ENCODE measurements at places on chromosomes 5 and 9. TPM values are rescaled to one million over a fixed set of nuclear protein-coding genes. Genes with fewer than 3 reads are reported as not detected.

DNA sequence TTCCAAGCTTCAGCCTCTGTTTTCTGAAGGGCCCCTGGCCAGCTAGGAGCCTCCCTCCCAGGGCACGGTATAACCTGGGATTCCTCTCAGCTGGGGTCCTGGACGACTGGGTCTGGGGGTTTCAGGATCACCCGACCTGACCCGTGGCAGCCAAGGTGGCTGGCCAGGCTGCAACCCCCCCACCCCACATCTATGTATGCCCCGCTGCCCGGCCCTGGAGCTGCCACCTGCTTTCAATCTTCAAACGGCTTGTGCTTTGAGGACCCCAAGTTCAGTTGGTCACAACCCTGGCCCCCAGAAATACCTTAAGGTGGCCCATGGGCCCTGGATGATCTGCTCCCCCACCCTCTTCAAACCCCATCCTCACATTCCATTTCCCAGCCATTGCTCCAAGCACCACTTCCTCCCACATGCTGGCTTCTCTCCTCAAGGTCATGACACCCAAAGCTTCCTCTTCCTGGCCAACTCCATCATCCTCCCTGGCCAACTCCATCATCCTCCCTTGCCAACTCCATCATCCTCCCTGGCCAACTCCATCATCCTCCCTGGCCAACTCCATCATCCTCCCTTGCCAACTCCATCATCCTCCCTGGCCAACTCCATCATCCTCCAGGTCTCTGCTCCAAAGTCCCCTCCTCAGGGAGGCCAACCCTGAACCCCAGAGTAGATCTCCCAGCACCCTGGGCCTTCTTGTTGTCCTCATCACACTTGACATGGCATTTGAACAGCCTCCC, 17.2 kb upstream of the TTLL11 start:
- no peak for DNase-seq

DNA sequence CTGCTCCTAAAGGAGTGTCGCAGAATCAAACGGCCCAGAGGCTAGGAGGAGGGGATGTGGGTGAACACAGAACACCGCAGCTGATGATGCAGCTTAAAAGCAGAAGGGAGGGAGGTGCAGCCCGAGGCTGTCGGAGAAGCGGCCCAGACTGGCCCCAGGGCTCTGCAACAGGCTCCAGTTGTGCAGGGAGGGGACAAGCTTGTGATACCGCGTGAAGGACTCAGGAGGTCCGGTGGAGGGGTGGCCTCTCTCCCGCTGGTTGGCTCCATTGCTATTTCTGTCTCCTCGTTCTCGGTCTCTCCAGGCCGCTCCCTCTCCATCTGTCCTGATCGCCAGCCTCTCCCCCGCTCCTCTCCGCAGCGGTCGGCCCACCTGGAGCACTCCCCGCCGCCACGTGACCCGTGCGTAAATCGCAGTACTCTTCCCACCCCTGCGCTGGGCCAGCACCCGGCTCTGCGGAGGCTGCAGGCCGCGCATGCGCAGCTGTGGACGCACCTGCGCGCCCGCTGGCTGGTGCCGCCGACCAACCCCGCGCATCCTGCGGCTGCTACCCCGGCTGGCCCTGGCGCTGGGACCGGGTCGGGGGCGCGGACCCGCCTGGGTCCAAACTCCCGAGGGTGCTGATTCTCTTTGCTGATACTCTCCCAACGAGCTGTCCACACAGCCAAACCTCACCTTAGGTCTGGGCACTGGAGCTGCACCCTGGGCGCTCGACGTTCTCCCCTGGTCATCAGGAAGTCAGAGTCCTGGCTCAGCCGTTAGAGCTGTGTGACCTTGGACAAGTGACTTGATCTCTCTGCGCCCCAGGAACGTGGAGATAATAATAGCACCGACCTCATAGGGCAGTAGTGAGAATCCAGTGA, 3.7 kb upstream of the STXBP1 start:
- peak; percentile 88 for DNase-seq

GFI1B gene
- total RNA-seq = 0.25 TPM

- no peak for DNase-seq
Observed at GRCh38 chr5:105751908-105752307, 1918.8 kb downstream of the EFNA5 start.

DNA sequence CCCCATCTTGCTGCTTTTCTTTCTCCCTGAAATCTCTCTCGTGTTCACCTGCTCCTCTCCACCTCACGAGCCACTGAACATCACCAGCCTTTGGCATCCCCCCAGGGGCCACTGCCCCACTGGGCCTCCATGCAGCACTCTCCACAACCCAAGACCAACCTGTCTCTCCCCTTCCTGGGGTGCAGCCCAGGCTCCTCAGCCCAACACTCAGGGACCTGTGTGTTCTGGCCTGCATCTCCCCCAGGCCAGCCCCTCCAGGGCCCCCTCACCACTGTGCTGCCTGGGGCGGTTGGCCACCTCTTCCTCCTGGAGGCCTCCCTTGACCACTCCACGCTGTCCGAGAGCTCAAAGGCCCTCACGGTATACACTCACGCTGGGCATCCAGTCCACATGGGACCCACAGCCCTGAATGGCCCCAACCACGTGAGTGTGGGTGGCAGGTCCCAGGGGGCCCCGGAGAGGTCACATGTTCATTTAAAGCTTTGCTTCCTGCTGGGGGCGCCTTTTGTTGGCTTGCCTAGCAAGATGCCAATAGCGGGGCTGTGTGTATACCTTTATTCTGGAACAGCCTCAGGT, 453 bp upstream of the DOK3 start:
- no peak for DNase-seq

DNA sequence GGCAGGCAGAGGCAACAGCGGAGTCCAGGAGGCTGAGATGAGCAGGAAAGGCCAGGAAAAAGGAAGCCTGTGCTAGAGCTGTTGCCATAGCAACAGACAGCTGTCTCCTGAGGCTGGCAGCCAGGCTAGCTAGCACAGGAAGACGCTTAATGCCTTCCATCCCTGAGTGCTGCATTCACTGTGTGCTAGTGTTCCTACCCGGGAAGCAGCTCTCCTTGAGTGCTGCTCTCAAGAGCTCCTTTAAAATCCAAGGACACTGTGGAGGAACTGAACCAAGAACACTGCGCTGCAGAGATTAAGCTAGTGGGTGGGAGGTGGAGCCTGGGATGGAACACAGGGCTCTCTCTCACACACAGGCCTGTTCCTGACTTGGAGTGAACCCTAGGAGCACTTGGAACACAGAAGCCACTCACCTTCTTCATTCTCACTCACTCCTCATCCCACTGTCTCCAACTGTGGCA, 53.5 kb upstream of the IL7R start:
- peak; percentile 40 for DNase-seq

ZFP37 gene
- total RNA-seq = 0.82 TPM

- DNase-seq = no peak
Observed at GRCh38 chr9:36078051-36078450, 41.3 kb downstream of the RECK start.

- no peak for DNase-seq
Observed at GRCh38 chr5:171270136-171270535, 38.9 kb upstream of the TLX3 start.

FGF1 gene
- total RNA-seq = 43.6 TPM

CTXN3 gene
- not detected for total RNA-seq

- DNase-seq = no peak
Observed at GRCh38 chr9:118595719-118596305, 773.4 kb downstream of the BRINP1 start.

DNA sequence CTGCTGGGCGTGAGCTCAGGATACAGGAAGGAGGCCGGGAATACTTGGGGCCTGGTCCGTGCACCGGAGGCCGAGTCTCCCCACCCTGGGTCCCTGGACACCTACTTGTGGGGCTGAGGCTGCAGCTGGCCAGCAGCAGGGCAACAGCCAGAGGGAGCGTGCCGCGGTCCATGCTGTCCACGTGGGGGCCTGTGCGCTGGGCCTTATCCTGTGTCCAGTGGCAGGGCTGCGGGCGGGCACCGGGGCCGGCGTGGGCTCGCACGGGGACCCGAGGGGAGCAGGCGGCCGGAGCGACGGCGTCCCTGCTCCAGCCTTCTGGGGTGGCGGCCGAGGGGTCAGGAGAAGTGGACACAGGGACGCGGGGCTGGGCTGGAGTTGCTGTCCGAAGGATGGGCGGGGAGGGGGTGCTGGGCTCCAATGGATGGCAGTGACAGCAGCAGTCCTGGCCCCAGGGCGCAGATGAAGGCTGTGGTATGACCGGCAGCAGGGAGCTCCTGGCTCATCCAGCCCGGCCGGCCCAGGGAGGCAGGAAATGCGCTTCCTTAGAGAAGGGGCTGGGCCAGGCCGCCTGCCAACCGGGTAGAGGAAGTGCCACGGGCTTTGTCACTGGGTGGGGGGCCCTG, at the start of gene ENG:
ENG (minus strand) TSS at position 475 of the 623 bp plus-strand sequence; CDS start at position 172, 303 bp downstream.
- DNase-seq = peak; percentile 92

- no peak for DNase-seq
Observed at GRCh38 chr5:52945040-52945439, 44.1 kb upstream of the ITGA2 start.

SPINK13 gene
- total RNA-seq = not detected

DNA sequence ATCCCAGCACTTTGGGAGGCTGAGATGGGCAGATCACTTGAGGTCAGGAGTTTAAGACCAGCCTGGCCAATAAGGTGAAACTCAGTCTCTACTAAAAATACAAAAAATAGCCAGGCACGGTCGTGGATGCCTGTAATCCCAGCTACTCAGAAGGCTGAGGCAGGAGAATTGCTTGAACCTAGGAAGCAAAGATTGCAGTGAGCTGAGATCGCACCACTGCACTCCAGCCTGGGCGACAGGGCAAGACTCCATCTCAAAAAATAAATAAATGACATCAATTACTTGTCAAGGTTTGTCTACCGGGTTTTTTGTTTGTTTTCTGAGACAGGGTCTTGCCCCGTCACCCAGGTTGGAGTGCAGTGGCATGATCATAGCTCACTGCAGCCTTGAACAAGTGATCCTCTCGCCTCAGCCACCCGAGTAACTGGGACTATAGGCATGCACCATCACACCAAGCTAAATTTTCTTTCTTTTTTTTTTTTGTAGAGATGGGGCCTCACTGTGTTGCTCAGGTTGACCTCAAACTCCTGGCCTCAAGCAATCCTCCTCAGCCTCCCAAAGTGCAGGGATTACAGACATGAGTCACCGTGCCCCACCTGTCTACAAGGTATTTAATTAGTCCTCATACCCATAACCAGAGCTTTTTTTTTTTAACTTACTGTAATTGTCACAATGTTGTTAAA, 64.9 kb downstream of the SUSD1 start:
- DNase-seq = no peak

DNA sequence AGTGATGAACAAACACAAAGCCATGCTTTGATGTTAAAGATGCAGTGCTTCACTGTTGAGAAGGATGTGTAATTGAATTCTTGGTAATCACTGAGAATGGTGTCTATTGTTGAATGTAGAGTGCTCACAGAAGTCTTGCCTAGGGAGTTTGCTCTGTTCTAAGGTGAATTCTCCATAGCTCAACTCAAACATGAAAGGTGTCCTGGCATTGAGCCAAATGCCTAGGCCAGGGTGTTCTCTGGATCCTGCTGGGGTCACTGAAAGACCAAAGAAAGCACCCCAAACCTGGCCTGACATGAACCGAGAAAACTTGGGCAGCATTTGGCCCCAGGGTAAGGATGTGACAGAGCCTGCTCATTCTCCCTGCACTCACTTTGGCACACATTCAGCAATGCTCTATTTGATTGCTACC, 217.3 kb downstream of the ARL15 start:
- no peak for DNase-seq

DNA sequence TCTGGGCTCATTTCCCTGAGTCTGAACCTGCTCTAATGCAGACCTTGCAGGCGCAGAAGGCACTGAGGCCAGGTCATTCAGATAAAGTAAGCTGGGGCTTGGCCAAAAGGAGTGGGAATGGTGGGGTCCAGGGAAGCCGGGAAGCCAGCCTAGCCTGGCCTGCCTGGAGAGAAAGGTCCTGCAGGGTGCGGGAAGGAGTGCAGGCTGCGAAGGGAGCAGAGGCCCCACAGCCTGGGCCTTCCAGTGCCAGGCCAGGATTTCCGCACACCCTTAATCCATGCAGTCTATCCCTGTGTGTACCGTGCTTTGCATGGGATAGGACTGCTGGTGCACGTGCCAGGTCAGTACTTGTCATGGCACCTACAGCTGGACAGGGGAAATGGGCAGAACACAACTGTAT, 3.6 kb upstream of the STING1 start:
- no peak for DNase-seq

DNA sequence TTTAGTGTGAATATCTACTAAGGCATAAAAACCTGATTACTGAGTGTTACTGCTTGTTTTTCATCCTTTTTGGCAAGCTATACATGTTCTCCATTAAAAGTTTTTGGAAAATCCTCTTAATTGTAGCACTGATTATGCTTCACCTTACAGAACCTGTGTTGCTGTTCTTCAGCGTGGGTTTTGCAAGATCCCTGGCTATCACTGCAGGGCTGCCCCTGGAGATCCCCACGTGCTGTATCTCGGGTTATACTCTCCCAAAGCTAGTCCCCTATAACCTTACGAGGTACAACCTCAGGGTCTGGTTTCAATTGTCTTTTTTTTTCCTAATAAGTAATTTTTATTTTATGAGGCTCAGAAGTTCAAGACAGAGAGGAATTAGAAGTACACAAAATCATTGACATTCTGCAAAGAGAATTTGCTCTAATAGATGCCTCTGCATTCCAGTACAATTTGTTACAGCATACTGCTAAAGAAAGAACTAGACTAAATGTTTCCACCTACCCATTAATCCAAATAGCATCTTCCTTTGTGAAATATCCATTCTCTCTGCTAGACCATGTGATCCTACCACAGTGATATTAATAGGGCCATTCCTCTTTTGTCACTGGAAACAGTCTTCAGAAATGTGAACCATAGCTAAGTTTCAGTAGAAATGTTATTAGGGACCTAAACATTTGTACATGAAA, 25.8 kb upstream of the CAMK4 start:
- no peak for DNase-seq

DRD1 gene
- not detected for total RNA-seq

PCDHGC5 gene
- 3.2 TPM for total RNA-seq

PCDHGA5 gene
- 5.3 TPM for total RNA-seq

DNA sequence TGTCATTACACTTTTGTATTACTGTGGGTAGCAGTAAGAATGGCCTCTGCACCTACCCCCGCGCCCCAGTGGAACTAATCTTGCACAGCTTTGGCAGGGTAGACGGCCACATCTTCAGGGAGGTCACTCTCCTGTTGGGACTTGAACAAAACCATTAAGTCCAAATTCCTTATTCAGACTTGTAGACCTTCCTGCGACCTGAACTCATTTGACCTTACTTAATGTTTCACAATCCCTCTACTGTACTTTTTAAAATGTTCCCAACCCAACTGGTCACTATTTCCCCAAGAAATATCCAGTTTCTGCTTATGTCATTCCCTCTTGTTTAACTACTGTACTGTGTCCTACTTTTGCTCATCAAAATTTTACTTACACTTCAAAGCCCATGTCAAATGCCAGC, 5.3 kb upstream of the FAM120AOS start:
- DNase-seq = no peak

DNA sequence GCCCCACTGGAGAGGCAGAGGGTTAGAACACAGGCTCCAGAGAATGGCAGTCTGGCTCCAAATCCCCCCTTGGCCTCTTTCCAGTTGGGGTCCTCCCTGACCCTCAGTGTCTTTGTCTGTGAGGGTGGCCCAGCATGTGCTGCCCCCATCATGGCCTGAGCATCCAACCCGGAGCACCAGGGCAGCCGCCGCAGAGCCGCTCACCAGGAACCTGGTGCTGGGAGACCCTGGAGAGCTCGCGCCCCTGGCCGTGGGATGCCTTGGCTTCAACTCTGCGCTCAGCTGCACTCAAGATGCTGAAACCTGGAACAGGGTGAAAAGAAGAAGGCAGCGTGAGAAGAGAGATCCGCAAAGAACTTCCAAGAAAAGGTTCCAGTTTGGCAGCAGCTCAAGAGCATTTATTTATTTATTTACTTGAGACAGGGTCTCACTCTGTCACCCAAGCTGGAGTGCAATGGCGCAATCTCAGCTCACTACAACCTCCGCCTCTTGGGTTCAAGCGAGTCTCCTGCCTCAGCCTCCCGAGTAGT, 3.8 kb downstream of the CCDC187 start:
- peak; percentile 12 for DNase-seq
